NCI-H1694 (cell line): ENCODE measurements at places on chromosomes 5 and 9.

GRCh38 chr5:35285435-35285834 is 55.1 kb upstream of the PRLR start:
- no peak for DNase-seq

- DNase-seq: no peak
Measured at GRCh38 chr9:116080561-116080960, 73.0 kb upstream of the PAPPA start.

GRCh38 chr5:171861381-171861780 is 75.8 kb downstream of the SMIM23 start:
- DNase-seq: no peak

- DNase-seq: no peak
Measured at GRCh38 chr9:77469515-77470231, 178.4 kb downstream of the GNA14 start.

GRCh38 chr5:158621391-158621790 is 478.3 kb downstream of the EBF1 start:
- no peak for DNase-seq
